ENCODE measurements at places on chromosomes 5 and 9.

DNA sequence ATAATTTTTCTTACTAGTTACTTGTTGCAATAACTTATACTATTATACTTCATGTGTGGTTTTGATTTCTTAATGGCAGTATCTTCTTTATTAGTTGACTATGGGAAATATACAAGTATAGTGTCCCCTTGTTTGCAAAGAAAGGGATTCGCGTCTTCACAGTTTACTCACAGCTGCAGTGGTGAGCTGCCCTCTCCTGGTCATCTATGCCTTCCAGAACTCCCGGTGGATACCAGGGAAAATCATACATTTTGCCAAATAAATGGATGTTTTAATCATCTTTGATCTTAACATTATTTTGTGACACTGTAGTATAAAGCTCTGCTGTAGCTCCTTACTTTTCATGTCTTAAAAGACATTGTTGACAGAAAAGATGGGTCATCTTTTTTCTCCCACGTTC is 142.0 kb downstream of the ZCCHC7 start:
- H3K27ac ChIP-seq = no peak overlapping the region
- H3K4me1 ChIP-seq = peaks cover 6% of the 10 kb centered on the region
- no peak for DNase-seq
- no peak overlapping the region for H3K4me3 ChIP-seq

DNA sequence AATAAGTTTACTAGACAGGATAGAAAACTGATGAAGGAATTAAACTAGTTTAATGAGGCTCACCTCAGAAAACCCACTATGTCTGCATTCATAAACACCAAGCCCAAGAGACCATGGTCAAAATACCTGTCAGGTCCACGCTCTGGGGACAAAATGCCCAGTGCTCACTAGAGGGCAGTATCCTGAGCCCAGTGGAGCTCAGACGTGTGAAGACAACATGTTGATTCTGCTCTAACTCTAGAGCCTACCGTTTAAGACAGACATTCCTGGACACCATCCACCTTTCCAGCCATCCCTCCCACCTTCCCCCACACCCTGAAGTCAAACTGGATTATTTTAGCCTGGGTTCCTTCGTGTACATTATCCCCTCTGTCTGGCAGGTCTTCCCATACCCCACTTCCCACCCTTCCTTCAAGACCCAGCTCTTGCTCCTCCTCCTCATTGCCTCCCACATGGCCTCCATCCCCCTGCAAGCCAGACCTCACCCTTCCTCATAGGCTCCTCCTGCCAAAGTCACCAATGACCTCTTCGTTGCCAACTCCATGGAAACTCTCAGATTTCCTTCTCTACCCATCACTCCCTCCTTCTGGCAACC is 142.3 kb upstream of the FSTL4 start:
- DNase-seq = peak; percentile 27
- H3K27me3 ChIP-seq = peaks cover 15% of the 10 kb centered on the region
- H3K4me1 ChIP-seq = no peaks in the 10 kb centered on the region
- no peak overlapping the region for H3K4me3 ChIP-seq

DNA sequence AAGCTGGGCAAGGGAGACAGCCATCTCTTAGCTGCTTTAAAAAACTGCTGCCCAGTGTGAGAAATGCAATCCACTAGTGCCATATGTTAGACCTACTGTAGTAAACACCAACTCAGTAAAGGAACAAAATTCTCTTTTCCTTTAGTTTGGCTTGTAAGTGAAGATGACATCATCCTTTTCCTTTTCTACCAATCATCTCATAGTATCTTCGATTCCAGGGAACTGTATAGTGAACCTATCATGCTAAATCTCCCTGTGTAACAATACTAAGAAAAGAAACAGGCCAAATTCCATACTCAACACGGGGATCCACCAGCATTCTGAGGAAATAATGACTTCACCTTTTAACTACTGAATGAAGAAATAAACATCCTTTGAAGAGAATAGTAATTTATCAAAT is 100.1 kb downstream of the RAPGEF6 start:
- H3K36me3 ChIP-seq = no peaks in the 10 kb centered on the region
- H3K27me3 ChIP-seq = no peaks in the 10 kb centered on the region
- no peak overlapping the region for H3K27ac ChIP-seq
- H3K4me3 ChIP-seq = no peak overlapping the region

DNA sequence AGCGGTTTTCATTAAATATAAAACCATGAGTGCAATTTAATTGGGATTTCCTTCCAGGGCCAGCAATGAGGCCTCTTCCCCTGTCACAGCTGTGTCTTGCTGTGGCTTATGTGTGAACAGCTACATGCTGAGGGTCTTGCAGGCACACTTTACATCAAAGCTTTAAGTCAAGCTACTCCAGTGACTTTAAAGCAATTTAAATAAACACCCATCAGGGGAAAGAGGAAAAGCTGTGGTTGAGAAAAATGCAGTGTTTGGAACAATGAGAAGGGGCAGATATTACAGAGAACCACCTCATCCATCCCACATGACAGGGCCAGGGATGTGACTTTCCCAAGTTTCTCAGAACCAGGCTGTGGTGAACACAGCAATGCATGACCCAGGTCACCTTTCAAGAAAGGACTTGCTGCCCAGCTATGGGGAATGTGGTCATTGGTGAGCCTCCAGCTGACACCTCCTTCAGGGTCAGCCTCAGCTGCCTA is 115.9 kb upstream of the LPAR1 start:
- no peaks in the 10 kb centered on the region for H3K27me3 ChIP-seq
- H3K27ac ChIP-seq = peak overlapping the region; percentile 34
- peaks cover 23% of the 10 kb centered on the region for H3K4me1 ChIP-seq
- DNase-seq = no peak
- no peak overlapping the region for H3K4me3 ChIP-seq

DNA sequence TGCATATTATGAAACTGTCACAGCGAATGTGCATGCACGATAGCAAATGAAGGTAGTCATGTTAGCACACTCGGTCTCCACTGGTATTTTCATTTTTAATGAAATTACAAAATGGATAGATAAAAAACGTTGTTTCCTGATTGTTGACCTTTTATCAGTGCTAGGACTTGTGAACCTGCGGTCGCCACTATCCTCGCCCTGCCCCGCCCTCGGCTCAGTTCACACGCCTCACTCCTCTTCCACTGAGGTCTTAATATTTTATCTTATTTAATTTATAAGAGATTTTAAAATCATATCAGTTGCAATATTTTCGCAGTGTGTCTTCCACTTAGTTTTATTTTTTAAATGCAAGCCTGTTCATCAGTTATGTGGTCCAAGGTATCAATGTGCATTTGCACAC is 382.6 kb upstream of the IRX4 start:
- no peaks in the 10 kb centered on the region for H3K36me3 ChIP-seq
- no peaks in the 10 kb centered on the region for H3K4me1 ChIP-seq
- H3K4me3 ChIP-seq = no peak overlapping the region

- H3K36me3 ChIP-seq = no peaks in the 10 kb centered on the region
- DNase-seq = peak; percentile 92
- no peak overlapping the region for H3K27ac ChIP-seq
- H3K4me1 ChIP-seq = peaks cover 38% of the 10 kb centered on the region
- H3K27me3 ChIP-seq = peaks cover 82% of the 10 kb centered on the region
Observed at GRCh38 chr9:132575005-132575609, 7.3 kb upstream of the BARHL1 start.

DNA sequence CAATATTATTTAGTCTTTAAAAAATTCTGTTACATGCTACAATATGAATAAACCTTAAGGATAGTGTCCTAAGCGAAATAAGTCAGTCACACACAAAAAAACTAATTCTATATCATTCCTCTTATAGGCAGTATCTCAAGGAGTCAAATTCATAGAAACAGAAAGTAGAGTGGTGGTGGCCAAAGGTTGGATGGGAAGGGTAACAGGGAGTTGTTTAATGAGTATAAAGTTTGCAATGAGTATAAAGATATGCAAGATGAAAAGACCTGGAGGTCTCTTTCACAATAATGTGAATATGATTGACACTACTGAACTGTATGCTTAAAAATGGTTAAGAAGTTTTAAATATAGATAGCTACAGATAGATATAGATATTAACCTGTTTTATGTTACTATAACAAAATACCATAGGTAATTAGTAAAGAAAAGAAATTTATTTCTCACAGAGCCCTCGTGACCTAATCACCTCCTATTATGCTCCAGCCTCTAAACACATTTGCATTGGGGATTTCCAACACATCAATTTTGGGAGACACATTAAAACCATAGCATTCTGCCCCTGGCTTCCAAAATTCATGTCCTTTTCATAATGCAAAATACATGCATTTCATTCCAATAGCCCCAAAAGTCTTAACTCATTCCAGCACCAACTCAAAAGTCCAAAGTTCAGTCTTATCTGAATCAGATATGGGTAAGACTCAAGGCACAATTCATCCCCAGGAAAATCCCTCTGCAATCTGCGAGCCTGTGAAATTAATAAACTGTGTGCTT is 93.6 kb downstream of the ATPSCKMT start:
- no peaks in the 10 kb centered on the region for H3K36me3 ChIP-seq
- H3K4me3 ChIP-seq = no peak overlapping the region
- no peak for DNase-seq
- H3K27me3 ChIP-seq = peaks cover 9% of the 10 kb centered on the region
- no peak overlapping the region for H3K27ac ChIP-seq
- H3K4me1 ChIP-seq = peaks cover 6% of the 10 kb centered on the region

GRCh38 chr5:161547738-161548486 is 1.4 kb upstream of the GABRB2 start:
- peaks cover 60% of the 10 kb centered on the region for H3K27me3 ChIP-seq
- H3K27ac ChIP-seq = no peak overlapping the region
- H3K36me3 ChIP-seq = no peaks in the 10 kb centered on the region
- DNase-seq = peak; percentile 51
- H3K4me3 ChIP-seq = peak overlapping the region; percentile 94

GRCh38 chr5:8012131-8012977 is 143.4 kb downstream of the MTRR start:
- no peak overlapping the region for H3K27ac ChIP-seq
- no peaks in the 10 kb centered on the region for H3K4me1 ChIP-seq
- no peak overlapping the region for H3K4me3 ChIP-seq
- H3K27me3 ChIP-seq = peaks cover 23% of the 10 kb centered on the region

DNA sequence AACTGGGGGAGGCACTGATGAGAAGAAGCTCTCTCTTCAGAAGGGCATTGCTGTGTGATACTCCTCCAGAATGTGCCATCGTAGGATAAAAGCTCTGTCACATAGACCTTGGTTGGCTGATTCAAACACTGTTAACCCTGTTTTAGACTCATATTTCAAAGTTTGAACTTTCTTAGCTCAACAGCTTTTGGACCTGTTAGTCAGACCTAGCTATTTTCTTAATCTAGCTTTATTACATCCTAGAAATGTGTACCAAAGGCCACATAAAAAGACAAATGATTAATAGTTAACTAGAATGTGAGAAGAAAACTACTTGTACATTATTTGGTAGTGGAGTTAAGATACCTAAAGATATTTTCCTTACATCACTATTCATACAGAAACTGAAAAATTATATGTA is 4.3 kb downstream of the RHOBTB3 start:
- H3K4me3 ChIP-seq = no peak overlapping the region
- peaks cover 45% of the 10 kb centered on the region for H3K4me1 ChIP-seq
- H3K27ac ChIP-seq = no peak overlapping the region
- DNase-seq = no peak
- peaks cover 55% of the 10 kb centered on the region for H3K36me3 ChIP-seq

- H3K4me3 ChIP-seq = no peak overlapping the region
- peaks cover 9% of the 10 kb centered on the region for H3K4me1 ChIP-seq
- H3K36me3 ChIP-seq = no peaks in the 10 kb centered on the region
- H3K27ac ChIP-seq = no peak overlapping the region
Observed at GRCh38 chr5:122083535-122083934, 5.5 kb upstream of the LOX start.

- H3K27ac ChIP-seq = peak overlapping the region; percentile 59
- H3K4me1 ChIP-seq = peaks cover 82% of the 10 kb centered on the region
- H3K27me3 ChIP-seq = peaks cover 2% of the 10 kb centered on the region
- no peak for DNase-seq
Observed at GRCh38 chr5:180803181-180804128, 849 bp upstream of the MGAT1 start.

GRCh38 chr9:134378901-134379338 is 52.7 kb downstream of the RXRA start:
- no peak overlapping the region for H3K4me3 ChIP-seq
- no peak for DNase-seq
- no peaks in the 10 kb centered on the region for H3K27me3 ChIP-seq

DNA sequence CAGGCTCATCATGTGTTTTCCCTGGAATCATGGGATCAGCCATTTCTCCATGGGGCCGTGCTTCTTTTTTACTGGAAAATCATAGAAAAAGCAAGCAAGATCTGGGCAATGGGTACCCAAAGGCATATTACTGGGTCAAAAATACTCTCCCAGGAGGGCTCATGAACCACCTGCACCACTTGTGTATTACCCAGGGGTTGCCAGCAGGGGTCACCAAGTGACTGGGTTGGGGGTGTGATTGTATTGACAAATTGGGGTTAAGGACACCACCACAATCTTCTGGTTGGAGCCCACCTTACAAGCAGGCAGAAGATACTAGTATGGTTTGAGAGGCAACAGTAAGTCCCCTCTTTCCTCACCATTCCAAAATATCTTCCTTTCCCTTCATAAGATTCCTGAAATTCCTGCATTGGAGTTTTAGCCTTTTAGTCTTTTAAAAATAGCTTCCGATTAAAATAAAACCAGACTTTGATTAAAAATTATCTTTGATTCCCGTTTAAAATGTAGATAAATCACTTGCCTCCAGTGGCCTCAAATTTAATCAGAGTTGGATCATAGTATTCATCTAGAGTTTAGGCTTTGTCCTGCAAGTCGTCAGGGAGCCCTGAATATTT is 603.3 kb downstream of the KIF4B start:
- no peaks in the 10 kb centered on the region for H3K36me3 ChIP-seq
- H3K27ac ChIP-seq = no peak overlapping the region
- peaks cover 10% of the 10 kb centered on the region for H3K4me1 ChIP-seq
- DNase-seq = peak; percentile 74
- H3K27me3 ChIP-seq = peaks cover 12% of the 10 kb centered on the region

DNA sequence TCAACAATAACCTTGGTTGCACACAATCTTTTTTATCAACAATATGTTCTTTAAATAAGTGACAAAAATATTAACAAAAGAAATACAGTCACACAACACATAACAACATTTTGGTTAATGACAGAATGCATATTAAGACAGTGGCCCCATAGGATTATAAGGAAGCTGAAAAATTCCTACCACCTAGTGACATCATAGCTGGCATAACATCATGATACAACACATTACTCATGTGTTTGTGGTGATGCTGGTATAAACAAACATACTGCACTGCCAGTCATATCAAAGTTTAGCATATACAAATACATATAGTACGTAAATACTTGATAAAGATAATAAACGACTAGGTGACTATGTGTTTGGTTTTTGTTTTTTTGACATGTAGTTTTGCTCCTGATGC is 344.8 kb upstream of the POU5F2 start:
- H3K36me3 ChIP-seq = peaks cover 7% of the 10 kb centered on the region
- H3K27ac ChIP-seq = no peak overlapping the region
- no peaks in the 10 kb centered on the region for H3K4me1 ChIP-seq
- H3K4me3 ChIP-seq = no peak overlapping the region
- DNase-seq = no peak
- no peaks in the 10 kb centered on the region for H3K27me3 ChIP-seq

- no peak within 1 kb of the TSS for H3K27ac ChIP-seq
- H3K27me3 ChIP-seq = peaks cover 62% of the 10 kb centered on the region
- peaks cover 26% of the 10 kb centered on the region for H3K4me1 ChIP-seq
- H3K4me3 ChIP-seq = peak within 1 kb of the TSS; percentile 85
- H3K36me3 ChIP-seq = no peaks in the 10 kb centered on the region
Observed at GRCh38 chr9:98807070-98807813, at the start of gene GALNT12. Gene GALNT12, plus strand, starts transcription at chr9:98807670. Its CDS starts 29 bp downstream, at chr9:98807699.

Data from nephron progenitor cell (in vitro differentiated cells).